ENCODE measurements at places on chromosomes 2 and 18. TPM values are rescaled to one million over a fixed set of nuclear protein-coding genes. Genes with fewer than 3 reads are reported as not detected.

Gene GALNT13
- polyA plus RNA-seq, result 41.6 TPM

Gene STEAP3
- 3.2 TPM for polyA plus RNA-seq

Gene DPYSL5
- polyA plus RNA-seq, result 225 TPM

Gene KIF1A
- polyA plus RNA-seq, result 519 TPM

Gene DSC2
- polyA plus RNA-seq, result 4.2 TPM

Gene LAMA3
- 7.7 TPM for polyA plus RNA-seq

Gene ILKAP
- 48.0 TPM for polyA plus RNA-seq

Gene CELF4
- polyA plus RNA-seq, result 139 TPM

Gene TBR1
- polyA plus RNA-seq, result not detected

Gene NUP35
- polyA plus RNA-seq, result 24.7 TPM

Gene KCNG2
- polyA plus RNA-seq, result 1.5 TPM

Gene FASTKD2
- 21.0 TPM for polyA plus RNA-seq

Gene OSBPL1A
- 64.8 TPM for polyA plus RNA-seq
